ENCODE measurements at places on chromosomes 4 and X.
A peak's percentile ranks its signal among the peaks of the same experiment; 100 is the strongest.

DNA sequence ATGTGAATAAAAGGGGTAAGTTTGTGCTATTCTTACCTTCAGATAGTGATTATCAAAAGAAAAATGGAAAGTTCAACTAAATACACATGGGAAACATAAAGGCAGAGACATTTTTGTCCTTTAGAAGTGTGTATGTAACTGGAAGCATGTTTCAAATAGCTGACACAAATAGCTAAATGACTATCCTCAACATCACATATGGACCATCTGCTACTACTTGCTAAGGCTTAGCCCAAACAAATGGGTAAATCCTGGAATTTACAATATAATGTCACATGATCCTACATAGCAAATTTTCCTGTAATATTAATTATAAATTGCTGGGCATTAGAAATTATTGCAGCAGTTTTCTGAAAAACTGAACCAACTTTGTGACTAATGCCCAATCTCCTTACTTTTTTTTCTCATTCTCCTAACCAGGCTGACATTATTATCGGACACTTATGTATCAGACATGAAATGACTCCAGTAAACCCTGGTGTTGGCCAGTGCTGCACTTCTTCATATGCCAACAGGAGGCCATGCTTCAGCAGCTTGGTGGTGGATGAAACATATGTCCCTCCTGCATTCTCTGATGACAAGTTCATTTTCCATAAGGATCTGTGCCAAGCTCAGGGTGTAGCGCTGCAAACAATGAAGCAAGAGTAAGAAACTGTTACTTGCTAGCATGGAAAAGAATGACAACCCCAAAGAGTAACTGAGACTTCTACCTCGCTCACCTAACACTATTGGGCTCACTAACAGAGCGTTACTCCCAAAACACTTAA is 16.1 kb downstream of the AFP start:
- DNase-seq = no peak

DNA sequence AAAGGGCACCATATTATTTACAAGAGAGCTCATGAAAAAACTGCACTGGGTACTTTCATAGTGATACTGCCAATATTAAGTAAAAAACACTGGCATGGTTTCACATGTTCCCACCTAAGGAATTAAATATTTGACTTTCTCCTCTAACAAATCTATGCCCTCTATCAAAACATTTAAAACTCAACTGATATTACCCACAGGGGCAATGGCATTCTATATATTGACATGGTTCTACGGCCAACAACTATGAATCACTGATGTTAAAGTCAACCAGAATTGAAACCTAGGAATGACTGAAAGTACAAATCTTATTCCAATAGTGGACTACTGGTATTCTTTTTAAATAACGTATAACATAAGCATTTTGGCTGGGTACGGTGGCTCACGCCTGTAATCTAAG is 28.2 kb downstream of the PHKA2 start:
- no peak for DNase-seq

- DNase-seq = no peak
Measured at GRCh38 chr4:108766058-108766457, 3.2 kb upstream of the ETNPPL start.

DNA sequence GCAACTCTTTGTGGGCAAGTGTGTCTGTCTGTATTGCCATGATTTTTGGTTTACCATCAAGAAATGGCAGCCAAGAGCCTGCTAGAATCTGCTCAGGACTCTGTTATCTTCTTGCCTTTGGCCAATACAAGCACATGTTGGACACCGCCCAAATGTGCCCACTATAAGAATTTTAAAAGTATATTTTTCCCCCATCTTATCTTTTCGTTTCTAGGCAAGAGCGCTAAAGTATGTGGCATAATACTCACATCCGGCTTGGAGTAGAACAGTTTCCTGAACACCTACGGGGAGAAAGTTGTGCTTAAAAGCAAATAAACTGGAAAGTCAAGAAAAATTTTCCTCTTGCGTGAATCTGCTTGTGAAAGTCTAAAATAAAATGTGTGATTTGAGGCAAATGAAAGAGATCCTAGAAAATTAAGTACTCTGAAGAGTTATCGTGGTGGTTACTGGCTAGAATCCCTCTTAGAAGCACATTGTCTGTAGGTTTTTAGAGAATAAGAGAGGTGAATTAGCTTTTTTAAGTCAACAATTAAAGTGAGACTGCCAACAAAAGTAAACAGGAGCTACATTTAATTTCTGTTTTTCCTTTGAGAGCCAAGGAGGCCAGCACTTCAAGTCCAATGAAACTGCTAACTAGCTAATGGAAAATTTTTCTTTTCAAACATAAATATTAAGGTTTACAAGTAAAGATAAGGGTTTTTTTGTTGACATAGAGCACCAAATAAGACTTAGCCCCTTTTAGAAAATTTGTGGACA is 220.2 kb downstream of the SOWAHB start:
- DNase-seq = no peak

DNA sequence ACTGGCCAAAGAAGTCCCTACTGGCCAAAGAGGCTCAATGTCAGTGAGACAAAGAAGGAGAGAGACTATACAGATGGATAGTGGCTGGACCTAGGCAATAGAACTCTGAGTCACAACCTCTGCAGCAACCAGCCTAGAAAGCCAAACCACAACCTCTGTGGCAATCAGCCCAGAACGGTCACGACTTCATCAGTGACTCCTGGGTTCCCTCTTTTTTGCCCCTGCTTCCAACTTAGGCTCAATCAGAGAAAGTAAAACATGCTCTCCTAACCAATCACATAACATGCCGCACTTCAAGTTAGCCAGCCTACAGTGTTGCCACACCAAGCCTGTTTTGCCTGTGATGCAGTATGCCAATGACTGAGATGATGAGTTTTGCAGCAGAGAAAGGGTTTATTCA is 203.4 kb downstream of the ANAPC10 start:
- DNase-seq = no peak

DNA sequence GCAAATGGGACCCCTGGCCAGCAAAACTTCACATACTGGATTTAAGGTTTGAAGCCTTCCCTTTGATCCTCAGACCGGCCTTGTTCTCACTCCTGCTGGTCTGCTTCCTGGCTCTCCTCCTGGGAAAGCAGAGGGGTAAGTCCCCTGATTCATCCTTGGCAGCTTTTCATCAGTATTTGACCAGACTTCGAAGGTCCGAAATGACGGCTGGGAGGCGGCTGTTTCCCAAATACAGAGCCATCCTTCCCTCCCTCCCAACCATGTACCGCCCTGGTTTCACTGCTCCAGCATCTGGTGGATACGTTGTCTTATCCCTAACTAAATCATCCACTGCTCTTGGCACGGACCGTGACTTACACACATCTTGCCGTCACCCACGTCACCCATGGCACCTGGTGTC is 265.5 kb downstream of the BCOR start:
- DNase-seq = no peak

DNA sequence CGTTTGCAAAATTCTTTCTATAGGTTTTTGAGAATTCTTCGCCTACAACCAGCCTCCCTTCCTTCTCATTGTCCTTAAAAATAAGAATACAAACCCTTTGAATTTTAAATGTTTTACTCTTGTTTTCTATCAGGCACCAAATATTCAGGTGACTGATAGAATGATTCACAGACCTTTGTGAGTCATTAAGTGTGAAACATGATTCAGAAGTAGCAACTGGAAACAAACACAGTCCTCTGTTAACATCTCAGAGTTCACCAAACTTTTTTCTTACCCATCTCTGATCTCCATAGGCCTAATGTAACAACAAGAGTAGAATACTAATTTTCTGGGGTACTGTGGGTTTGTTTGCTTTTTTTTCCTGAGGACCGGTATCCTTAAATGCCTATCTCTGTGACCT is 63.4 kb upstream of the MAB21L2 start:
- DNase-seq = no peak

- DNase-seq = peak; percentile 48
Measured at GRCh38 chr4:138263247-138263816, 21.2 kb upstream of the SLC7A11 start.

- no peak for DNase-seq
Measured at GRCh38 chrX:111102636-111103035, 6.6 kb downstream of the PAK3 start.

DNA sequence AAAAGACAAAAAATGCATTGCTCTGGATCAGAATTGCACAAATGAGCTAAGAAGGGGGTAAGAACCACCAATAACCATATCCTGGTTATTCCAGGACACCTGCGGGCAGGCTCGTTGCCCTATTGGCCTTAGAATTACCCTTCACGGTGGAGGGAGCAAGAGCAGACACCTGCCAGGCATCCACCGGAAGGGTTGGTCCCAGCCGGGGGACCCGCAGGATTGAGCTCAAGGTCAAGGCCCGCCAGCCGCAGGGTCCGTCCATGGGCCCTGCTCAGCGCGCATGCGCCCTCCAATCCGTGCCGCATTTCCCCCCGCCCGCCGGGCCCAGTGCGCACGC is 575 bp downstream of the SLC25A6 start:
- peak; percentile 96 for DNase-seq

GRCh38 chrX:151184705-151185104 is 8.3 kb downstream of the GPR50 start:
- DNase-seq = no peak

DNA sequence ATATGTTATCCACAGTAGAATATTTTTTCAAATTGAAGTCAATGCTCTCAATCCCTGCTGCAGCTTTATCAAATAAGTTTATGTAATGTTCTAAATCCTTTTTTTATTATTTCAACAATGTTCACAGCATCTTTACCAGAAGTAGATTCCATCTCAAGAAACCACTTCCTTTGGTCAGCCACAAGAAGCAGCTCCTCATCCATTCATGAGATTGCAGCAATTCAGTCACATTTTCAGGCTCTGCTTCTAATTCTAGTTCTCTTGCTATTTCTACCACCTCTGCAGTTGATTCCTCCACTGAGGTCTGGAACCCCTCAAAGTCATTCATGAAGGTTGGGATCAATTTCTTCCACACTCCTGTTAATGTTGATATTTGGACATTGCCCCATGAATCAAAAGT is 2301.3 kb upstream of the TENM3 start:
- no peak for DNase-seq

DNA sequence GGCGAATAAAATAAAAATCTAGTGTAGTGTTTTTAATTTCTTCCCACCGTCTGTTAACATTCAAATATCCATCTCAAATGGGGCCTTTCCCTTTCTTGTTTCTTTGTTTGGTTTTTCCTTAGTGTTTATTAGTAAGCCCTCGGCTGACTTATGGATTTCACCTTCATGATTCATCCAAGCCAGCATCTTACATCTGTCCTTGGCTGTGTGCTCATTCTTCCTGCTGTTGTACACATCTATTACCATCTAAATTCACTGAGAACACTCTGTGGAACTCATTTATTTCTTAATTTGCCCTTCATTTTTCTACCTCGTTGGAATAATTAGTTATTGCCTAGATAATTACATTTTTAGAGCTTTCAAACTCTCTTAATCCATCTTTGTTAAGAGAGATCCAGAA is 84.9 kb downstream of the SPCS3 start:
- DNase-seq = no peak

DNA sequence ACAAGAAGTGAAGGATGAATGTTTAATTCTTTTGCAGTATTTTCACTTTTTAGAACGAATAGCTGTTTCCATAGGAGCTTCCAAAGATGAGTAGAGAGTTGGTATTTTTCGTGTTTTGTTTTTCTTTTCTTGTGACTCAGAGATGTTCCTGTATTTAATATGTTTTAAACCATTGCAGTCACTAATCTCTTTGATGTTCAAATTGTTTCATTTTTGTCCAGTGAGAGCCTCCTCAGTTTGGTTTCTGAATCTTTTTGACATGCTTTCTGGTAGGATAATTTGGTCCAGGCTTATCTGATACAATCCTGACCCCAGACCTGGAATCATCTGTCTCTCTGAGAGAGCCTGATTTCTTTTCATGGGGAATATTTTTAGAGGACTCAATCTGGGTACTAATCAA is 41.6 kb downstream of the BEX3 start:
- DNase-seq = no peak

DNA sequence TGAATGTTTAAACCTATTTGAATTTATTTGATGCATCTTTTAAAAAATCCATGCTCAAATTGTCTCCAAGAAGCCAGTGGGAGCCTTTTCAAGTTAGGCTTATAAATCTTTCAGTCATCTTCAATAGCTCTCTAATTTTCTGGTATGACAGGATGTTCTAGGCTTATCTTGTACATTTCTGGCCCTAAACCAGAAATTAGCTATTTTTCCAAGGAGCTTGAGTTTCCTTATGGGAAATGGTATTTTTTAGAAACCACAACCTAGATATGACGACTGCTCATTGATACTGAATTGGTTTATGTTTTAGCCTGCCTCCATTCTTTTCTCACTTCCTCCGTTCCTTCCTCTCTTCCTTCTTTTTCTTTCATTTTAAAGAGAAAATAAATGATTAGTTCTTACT is 172.3 kb downstream of the SPRY1 start:
- no peak for DNase-seq

DNA sequence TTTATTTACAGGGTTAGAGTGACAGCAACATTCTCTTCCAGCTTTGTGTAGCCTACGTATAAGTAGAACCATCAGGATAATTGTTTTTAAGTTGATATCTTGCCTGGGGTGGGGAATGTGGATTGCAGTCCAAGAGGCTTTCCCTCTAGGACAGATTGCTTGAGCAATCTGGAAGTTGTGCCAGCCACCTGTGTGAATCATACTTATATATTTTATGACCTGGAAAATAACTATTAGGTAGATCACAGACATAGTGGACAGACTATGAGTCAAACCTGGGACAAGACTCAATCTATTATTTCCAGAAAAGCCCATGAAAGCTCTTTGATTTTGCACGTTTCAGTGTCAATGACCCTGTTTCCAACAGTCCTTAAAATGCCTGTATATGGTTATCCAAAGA is 98.9 kb downstream of the TLL1 start:
- DNase-seq = peak; percentile 87

DNA sequence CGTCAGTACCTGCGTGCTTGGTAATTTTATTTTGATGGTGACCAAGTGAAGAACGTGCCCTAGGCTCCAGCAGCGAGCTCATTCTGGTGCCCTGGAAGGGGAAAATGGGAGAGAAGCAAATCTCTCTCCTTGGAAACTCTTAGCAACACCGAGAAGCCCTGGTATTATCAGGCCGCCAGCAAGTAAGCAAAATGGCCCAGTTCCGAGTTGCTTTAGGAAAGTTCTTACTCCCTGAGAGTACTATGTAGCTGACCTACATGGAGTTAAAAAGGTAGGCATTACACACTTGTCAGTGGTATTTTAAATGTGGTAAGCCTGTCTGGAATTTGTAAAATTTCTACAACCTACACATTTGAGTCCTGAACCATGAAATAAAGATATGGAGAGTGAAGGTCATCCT is 146.4 kb downstream of the CPEB2 start:
- no peak for DNase-seq

DNA sequence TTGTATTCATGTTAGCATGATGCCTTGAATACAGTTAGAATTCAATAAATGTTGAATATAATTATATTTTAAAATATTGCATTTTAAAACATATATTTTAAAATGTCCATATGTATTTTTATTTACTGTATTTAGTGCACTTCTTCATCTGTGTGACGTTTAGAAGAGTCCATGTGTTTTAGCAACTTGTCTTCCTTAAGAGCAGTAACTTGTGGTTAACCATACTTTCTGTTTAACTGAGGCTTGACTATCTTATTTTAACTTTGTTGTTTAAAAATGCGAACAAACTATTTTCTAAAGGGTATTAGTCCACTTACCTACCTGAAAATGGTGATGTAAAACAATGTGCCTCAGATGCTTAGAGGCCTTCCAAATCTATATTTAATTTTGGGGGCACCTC is 858 bp downstream of the DMP1 start:
- DNase-seq = no peak

- DNase-seq = peak; percentile 78
Measured at GRCh38 chrX:45295259-45295986, 94.7 kb upstream of the DIPK2B start.

All from small intestine (tissue), 16 donors.